ENCODE measurements at places on chromosomes 3 and 15.
A peak's percentile ranks its signal among the peaks of the same experiment; 100 is the strongest.

DNA sequence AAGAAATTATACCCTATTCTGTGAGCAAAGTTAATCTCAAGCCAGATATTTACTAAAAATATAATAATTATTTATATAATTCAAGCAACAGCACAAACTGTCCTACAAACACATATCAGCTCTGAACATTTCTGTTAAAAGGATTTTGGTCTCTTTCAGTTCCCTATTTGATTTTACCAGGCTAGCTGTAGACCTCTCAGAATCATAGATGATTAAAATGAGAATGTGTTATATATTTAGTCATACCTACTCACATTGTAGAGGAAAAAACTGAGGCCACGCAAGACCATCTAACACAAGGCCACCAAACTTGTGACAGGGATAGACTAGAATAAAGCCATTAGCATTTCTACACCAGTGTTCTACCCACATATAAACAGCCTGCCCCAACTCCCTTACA lies 28.5 kb downstream of the ACKR4 start:
- DNase-seq = no peak

GRCh38 chr15:59691194-59691805 lies 2.2 kb upstream of the BNIP2 start:
- DNase-seq = no peak

GRCh38 chr3:109930582-109930981 lies 593.2 kb upstream of the DPPA4 start:
- DNase-seq = no peak

DNA sequence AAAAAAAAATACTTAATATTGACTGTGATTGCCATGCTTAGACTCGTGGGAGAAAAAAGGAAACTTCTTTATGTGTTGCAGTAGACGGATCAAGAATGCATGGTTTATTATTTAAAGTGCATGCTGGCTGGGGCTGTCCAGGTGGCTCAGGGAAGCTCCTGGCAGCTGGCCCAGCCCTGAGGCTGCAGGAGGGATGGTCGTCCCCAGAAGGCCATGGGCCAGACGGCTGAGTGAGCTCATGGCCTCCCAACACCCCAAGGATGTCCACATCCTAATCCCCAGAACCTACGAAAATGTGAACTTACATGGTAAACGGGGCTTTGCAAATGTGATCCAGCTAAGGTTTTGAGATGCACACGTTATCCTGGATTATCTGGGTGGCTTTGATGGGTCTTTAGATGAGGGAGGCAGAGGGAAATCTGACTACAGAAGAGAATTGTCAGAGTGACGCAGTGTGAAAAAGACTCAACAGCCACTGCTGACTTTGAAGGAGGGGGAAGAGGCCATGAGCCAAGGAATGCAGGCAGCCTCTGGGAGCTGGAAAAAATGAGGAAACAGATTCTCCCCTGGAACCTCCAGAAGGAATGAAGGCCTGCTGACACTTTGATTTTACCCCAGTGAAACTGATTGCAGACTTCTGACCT lies 29.8 kb downstream of the ADAMTS17 start:
- DNase-seq = no peak

- DNase-seq = no peak
Measured at GRCh38 chr3:61907210-61907795, 345.9 kb downstream of the PTPRG start.

DNA sequence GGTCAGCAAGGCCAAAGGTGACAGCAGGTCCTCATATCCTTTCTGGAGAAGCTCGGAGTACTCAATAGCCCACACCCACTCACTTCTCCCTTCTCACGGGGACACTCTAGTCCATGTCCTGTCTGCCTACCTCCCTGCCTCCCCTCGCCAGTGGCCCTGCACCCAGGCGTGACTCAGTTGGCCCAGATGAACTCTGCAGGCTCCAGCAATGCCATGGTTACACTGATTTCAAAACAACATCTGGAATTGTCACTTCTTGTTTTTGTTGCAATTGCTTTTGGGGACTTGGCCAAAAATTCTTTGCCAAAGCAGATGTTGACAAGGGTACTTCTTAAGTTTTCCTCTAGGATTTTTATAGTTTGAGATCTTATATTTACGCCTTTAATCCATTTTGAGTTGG lies 13.0 kb downstream of the IL16 start:
- no peak for DNase-seq

DNA sequence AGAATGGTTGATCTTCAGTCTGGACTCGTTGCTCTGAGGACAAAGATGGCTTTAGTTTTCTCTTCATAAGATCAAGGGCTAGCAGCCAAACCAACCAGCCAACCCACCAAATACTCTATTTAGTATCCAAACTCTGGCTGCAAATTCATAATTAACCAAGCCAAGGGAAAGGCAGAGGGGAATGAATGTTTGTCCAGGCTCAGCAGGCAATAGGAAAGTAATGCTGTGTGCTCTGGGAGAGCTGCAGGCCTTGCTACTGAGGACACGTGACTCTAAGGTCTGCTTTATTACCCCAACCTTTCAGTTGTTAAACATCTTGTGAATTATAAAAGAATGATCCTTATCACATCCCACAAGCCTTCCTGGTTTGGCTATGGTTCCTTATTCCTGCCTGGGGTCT lies 52.3 kb upstream of the GALNT15 start:
- peak; percentile 23 for DNase-seq

DNA sequence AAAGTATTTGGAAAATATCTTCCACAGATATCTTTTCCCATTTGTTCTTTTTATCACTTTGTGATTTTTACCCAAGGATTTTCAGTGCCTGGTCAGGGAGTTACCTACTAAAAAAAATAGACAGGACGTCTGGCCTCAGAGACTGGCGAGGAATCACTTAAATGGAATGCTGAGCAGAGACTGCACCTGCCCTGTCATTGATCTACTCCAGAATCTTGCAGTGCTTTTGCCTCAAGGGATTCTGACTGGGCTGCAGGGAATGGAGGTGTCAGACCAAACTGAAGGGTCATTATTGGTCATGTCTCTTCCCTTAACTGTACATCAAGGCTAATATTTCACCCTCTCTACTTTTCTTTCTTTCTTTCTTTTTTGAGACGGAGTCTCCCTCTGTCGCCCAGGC lies 12.1 kb upstream of the RYR3 start:
- no peak for DNase-seq
